ENCODE measurements at places on chromosomes 11 and 22.

DNA sequence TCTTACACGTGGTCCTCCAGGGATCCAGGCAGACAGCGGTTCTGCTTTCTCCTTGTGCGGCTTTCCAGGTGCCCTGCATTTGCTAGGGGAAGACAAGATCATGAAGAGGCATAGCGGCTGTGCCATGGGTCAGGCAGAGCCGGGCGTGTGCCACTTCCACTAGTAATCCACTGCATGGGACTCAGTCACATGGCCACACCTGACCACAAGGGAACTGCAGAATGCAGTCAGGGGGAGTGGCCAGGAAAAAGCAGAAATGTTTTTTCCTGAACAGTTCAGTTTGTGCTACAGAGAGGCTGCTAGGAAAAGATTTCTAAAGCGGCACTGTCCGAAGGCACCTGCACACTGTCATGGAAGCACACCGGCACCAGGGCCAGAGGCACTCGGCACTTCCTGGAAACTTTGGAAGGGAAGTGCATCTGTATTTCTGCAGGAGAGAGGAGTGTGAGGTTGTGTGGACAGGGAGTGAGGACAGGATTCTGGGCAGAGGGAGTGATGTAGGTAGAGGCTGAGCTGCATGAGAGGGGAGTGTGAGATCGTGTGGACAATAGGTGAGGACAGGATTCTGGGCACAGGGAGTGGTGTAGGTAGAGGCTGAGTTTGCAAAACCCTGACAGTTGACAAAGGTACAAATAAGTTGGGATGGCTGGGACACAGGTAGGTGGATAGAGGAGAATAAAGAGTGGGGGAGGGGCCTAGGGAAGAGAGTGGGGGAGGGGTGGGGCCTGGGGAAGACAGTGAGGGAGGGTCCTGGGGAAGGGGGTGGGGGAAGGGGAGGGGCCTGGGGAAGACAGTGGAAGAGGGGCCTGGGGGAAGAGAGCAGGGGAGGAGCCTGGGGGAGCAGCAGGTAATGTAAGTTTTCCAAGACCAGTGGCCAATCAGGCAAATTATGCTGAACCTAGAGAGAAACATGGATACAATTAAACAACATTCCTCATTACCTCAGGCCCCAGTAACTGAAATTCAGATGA is 1436.3 kb downstream of the TBC1D22A start:
- DNase-seq = no peak

DNA sequence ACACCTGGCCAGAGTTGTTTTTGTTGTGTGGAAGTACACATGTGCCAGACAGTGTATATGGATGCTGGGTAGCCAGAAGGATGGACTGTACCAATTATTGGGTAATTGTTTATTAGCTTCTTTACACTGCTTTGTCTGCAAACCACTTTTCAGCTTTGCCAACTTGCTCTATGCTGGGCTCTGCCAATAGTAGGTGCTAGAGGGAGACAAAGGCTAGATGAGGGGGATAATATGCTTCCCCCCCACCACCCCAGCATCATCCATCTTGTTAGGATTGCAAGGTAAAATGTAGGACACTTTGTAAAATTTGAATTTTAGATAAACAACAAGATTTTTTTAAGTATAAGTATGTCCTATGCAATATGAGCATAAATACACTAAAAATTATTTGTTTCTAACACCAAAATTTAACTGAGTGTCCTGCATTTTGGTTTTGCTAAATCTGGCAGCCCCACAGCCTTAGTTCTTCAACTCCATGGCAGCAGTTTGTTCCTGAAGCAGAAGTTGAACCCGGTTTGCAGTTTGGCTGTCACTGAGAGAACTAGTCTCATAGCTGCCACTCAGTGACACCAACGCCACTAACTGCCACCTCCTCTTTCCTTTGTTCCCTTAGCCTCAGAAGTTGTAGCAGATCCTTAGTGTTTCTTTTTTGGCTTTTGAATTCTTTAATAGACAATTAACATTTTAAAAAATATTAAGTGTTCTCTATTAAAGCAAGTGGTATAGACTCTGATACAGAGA is 78.8 kb downstream of the CCDC81 start:
- DNase-seq = no peak

GRCh38 chr22:40329466-40329865 is 16.8 kb upstream of the ADSL start:
- no peak for DNase-seq

- DNase-seq = no peak
Measured at GRCh38 chr11:100741866-100742625, 55.0 kb downstream of the ARHGAP42 start.

DNA sequence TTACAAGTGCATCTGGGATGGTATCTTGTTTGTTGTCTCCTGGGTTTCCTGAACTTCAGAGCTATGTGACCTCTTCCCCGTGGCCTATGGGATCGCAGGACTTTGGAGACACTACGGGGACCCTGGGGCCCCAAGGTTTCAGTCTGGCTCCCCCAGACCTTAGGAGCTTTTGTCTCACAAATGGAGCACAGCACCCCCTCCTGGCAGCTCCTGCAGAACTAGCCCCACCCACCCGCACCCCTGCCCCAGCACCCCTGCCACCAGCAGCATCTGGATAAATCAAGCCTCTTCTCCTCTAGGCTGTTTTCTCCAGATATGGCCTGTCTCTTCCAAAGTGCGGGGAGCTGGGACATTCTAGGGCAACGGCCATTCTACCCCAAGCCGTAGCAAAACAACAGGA is 10.4 kb downstream of the RCOR2 start:
- DNase-seq = no peak

GRCh38 chr11:19952116-19952605 is 208.1 kb downstream of the DBX1 start:
- DNase-seq = peak; percentile 91

DNA sequence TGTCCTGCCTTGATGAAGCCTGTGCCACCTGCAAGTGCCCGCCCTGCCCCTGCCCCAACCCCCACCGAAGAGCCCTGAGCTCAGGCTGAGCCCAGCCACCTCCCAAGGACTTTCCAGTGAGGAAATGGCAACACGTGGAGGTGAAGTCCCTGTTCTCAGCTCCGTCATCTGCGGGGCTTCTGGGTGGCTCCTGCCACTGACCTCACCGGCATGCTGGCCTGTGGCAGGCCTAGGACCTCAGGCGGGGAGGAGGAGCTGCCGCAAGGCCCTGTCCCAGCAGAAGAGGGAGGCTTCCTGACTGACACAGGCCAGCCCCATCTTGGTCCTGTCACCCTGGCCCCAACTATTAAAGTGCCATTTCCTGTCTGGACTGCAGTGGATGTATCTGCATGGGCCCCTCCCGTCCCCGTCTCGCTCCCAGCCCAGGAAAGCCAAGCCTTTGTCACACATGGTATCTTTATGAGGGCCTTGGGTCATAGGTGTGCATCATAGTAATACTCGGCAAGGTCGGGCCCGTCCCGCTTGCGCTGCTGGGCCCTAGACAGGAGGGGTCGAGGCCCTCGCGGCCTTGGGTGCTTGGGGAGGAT is 882 bp downstream of the FREY1 start:
- DNase-seq = no peak

DNA sequence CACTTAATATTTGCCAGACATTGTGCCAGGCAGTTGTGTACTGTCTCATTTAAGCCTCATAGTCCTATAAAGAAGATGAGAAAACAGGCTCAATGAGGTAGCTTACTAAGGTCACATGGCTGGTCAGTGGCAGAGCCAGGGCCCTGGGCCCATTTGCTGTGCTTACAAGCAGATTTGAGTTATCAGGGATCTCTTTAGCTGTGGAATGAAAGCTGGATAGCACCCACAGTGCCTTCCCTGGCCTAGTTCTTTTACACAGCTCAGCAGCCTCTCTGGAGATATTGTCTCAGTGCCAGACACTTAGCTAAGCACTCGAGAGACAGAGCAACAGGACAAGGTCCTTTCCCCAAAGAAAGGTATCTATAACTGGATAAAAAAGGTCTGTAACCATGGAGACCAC is 6.1 kb downstream of the TMEM86A start:
- DNase-seq = no peak

DNA sequence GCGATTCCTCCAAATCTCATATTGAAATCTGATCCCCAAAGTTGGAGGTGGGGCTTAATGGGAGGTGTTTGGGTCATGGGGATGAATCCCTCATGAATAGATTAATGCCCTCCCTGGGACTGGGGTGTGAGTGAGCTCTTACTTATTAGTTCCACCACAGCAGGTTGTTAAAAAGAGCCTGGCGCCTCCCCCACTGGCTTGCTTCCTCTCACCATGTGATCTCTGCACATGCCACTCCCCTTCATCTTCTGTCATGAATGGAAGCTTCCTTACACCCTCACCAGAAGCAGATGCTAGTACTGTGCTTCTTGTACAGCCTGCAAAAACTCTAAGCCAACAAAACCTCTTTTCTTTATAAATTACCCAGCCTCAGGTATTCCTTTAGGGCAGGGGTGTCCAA is 8.8 kb downstream of the RRAS2 start:
- no peak for DNase-seq

Measured in NCI-H146 (cell line).